ENCODE measurements at places on chromosomes 13 and 19.

DNA sequence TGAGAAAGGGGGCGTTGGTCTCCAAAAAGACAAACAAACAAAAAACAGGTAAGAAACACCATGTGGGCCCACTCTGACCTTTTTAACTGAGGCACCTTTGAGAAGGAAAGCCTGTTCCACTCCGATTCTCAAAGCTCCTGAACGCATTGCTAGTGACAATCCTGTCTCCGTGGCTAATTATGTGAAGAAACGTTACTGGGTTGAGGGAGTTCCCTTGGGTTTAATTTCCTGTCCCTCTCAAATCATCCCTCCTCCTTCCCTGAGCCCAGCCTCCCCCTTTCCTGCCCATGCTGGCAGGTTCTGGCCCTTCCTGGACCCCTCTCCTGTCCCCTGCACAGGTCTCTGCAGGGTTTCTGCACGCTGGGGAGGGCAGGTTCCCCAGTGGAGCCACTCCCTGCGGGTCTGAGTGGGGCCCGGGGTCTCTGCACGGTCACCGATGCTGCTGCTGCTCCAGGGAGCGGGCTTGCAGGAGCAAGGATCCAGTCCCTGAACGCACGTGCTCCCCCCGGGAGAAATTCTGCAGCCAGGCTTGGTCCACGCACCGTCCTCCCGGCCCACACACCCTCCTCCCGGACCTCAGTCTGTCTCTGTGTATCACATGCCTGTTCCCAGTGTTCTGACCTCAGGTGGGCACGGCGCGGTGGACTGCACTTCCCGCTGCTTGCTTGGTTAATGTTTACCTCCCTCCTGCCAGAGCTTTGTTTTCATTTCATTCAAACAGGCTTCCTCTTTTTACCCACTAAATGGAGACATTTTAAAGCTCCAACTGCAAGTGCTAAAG is 76.4 kb upstream of the MCF2L start:
- DNase-seq: no peak

DNA sequence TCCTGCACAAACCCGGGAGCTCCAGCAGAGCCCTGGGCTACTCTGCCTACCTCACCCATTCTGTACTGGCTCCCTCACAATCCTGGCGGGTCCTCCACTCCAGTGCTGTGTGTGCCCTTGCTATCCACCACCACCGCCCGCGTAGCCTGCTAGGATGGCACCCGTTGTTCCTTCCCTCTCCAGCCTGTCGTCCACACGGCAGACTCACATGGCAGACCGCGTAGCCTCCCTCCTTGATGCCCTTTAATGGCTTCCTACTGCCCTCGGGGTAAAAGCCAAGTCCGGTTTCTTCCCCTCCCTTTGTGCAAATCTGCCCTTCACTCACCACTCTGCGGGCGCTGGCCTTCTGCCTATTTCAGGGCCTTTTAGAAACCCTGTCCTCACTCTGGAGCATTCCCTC is 106.6 kb downstream of the RAB20 start:
- no peak for DNase-seq

GRCh38 chr19:32201636-32202051 is 143.8 kb upstream of the ZNF507 start:
- no peak for DNase-seq

DNA sequence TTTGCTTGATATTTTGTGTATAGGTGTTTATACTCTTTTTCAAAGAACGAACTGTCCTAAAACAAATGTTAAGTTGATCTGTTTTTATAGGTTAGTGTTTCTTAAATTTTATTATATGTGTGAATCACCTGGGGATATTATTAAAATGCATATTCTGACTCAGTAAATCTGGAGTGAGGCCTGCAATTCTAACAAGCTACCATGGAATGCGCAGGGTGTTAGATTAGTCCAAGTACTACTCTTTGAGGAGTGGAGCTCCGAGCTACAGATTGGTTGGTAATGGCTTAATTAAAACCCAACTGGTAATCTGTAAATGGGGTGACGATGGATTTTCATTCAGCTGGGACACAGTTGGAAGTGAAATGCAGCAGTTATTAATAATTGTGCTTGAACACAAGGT is 214.1 kb upstream of the UFM1 start:
- DNase-seq: no peak

- DNase-seq: no peak
Observed at GRCh38 chr19:11379857-11380350, 4.2 kb downstream of the EPOR start.

DNA sequence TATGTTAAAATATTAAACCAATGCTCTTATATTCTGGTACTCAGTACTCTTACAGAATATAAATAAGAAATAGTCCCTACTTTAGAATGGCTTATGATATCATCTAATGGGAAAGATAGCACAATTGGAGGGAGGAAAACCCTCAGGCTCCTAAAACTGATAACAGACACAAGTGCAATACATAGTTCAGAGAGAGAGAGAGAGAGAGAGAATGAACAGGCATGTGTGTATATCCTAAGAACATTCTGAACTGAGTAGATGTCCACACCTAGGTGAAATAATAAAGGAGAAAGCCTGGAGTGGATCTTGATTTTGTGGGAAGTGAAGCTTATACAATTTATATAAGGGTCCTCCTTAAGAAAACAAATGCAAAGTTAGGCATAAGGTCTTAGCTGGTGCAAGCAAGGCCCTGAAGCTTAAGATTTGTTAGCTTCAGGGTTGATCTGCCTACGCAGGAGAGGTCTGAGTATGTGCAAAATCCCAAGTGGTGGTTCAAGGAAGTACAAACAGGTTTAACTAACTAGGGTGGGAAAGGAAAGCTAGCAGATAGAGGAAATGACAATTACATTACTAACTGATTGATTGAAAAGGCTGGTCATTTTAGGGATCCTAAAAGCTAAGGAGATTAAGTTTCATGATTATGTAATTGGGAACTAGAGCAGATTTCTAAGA is 53.3 kb downstream of the SOX21 start:
- DNase-seq: no peak

GRCh38 chr19:58326914-58327726 is at the start of gene ZSCAN22:
ZSCAN22 (plus strand) TSS chr19:58326994; CDS start chr19:58334803, 7,809 bp downstream.
- peak; percentile 97 for DNase-seq

DNA sequence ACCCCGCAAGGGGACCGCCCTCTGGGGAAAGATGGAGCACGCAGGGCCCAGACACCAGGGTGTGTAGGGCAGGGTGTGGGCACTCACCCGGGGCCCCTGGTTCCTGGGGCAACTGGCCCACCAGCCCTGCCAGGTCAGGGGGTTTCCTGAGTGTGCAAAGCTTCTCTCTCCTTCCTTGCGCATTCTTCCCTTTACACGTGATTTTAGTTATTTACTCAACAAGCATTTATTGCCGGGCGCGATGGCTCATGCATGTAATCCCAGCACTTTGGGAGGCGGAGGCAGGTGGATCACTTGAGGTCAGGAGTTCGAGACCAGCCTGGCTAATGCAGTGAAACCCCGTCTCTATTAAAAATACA is 20.4 kb downstream of the PRR36 start:
- no peak for DNase-seq

DNA sequence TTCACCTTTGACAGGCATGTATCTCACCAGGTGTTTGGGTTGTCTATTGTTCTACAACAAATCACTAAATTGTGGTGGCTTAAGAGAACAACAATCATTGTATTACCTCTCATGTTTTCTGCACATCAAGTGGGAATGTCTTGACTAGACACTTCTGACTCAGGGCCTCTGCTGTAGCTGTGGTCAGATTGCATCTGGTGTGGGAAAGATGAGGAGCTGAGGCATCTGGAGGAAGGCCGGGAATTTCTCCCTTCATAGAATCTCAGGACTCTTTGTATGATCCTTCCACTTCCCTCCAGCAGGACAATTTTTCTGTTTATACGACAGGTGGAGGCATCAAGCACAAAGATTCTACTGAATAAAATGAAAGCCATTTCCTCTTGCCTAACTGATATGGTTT is 511.8 kb upstream of the NBEA start:
- DNase-seq: no peak

GRCh38 chr13:110985541-110985940 is 70.7 kb upstream of the ANKRD10 start:
- no peak for DNase-seq

DNA sequence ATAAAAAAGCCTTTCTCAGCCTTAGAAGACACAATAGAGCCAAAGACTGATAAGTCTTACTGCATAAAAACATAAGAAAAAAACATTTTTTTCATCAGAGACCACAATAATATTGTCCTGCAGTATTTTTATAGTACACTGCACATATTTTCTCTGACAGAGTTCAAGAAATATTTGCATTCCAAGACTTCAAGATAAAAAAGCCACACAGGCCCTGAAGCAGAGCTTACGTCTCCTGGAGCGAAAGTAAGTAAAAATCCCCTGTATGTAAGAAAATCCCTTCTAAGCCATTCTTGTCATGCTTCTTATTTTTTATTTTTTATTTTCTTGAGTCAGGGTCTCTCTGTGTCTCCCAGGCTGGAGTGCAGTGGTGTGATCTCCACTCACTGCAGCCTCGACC is 755.9 kb downstream of the LIG4 start:
- DNase-seq: no peak

GRCh38 chr19:31639306-31639705 is 290.1 kb upstream of the TSHZ3 start:
- no peak for DNase-seq

GRCh38 chr19:49142866-49143335 is 12.3 kb downstream of the HRC start:
- peak; percentile 79 for DNase-seq

DNA sequence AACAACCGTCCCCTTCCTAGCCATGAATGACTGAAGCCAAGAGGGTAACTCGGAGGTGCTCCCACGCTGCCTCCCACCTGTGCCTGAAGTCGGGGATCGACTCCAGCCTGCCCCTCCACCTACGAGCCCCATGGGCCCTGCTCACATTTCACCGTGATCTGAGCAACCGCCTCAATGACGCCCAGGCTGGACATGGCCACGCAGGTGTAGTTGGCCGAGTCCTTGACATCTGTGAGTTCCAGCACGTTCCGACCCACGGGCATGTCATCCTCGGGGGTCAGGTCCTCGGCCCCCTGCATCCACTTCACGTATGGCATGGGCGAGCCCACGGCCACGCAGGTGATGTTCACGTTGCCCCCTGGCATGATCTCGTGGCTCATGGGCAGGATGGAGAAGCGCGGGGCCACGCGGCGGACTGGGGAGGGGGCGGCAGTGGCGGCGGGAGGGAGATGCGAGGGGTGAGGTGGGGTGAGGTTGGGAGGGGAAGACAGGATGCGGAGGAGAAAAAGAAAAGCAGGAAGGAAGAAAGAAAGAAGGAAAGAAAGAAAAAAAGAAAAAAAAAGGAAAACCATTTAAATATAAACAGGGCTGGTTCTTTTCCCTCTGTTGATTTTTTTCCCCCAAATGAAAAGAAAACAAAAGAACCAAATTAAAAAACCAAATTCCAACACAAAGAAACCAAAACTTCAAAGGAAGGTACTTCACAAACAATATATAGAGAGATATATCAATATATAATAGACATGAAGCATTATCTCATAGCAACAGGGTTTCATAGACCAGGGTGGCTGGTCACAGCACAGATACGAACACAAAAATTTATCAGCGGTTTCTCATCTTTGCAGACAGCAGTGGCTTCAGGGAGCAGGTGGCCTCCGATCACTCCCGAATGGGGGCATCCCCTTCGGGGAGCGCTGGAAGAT is 94.7 kb downstream of the PTPRS start:
- DNase-seq: no peak

DNA sequence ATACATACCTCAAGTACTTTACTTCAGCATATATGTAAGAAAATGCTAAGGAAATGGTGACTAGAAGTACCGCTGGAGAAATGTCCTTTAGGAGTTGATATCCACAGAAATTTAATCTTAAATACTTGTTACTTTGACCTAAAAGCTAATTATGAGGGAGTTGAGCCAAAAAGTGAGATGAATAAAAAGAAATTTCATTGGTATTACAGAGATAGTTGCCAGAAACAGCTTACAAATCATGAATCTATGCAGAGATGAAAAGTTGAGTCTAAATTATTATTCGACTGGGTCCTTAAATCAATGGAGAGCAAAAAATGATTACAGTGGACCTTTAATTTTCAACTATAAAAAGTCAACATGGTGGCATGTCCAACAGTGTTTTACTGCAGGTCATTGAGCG is 160.9 kb downstream of the MZT1 start:
- DNase-seq: no peak

GRCh38 chr19:41386442-41386841 is 10.1 kb downstream of the TMEM91 start:
- DNase-seq: no peak

DNA sequence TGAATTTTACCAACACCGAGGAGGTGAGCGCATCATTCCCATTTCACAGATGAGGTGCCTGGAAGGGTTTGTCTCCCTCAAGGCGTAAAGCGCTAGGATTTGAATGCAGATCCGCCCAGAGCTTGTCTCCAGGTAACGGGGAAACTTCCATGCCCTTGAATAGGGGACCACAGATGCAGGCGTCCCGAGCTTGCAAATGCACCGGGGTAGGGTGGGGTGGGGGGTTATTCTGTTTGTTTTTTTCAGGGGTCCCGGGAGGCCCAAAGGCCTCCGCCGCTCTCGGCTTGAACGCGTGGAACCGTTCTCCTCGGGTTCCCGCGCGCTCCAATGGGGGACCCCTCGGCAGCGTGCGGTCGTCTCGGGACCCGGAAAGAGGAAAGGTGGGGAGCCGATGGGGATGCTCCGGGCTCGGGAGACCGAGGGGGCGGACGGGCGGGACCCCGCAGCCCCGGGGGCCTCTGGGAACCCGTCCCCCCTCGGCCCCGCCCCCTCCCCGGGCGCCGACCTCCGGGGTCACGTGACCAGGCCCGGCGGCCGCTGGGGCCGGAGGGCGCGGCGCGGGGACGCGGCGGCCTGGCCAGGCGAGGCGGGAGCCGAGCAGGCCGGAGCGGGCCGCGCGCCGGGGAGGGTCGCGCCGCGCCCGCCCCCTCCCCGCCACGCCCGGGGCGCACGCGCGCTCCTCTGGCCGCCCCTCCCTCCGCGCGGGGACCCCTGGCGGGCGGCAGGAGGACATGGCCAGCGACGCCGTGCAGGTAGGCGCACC is at the start of gene PKN1:
Gene PKN1, plus strand, starts transcription at position 516 of the 763 bp plus-strand sequence. Its CDS starts 216 bp downstream, at position 732.
- peak; percentile 56 for DNase-seq

DNA sequence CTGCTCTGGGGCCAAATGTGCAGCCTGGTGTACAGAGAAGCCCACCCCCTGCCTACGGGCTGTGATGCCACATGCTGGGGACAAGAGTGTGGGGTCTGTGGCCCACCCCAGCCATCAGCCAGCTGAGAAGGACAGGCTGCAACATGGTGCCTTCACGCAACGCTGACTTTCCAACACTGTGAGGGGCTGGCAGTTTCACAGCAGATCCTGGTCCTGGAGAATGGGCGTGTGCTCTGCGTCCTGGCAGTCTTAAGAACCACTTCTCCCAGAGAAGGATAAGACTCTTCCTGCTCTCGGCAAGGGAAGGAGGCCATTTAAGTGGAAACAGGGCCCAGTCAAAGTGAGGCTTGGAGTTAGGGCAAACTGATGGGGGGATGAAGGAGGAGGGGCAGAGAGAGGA is 4.6 kb downstream of the LRRC4B start:
- DNase-seq: no peak

DNA sequence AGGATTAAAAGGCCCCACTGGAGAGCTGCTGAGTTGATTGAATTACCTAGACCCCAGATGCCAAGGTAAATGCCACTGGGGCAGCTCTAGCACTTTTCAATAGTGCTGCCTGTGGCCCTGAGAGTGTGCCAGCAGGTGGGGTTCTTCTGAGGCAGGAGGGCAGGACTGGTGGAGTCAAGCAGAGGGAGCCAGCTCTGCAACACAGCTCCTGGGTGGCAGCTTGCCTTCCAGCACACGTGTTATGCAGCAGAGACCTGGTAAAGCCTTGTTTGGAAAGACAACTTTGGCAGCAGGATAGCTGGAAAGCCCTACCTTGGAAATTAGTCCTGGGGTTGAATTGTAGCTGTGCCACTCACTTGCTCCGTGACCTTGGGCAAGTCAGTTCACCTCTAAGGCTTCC is 306.6 kb downstream of the ATP8A2 start:
- DNase-seq: no peak

All from amygdala (tissue), 56 donors.